ENCODE measurements at places on chromosomes 2 and 18. TPM values are rescaled to one million over a fixed set of nuclear protein-coding genes. Genes with fewer than 3 reads are reported as not detected.
A peak's percentile ranks its signal among the peaks of the same experiment; 100 is the strongest.

- no peak for DNase-seq
These were observed 30.2 kb downstream of the MTA3 start for GRCh38 chr2:42598656-42599055.

The SNTG2 gene
- 7.0 TPM for total RNA-seq

GRCh38 chr2:46053564-46053963, 243.6 kb upstream of the EPAS1 start:
- no peak for DNase-seq

The TNFRSF11A gene
- total RNA-seq: 8.2 TPM

- no peak for DNase-seq
These were observed 259.8 kb upstream of the APCDD1 start for GRCh38 chr18:10194592-10194991.

- peak; percentile 80 for DNase-seq
These were observed 58.9 kb downstream of the ATP8B1 start for GRCh38 chr18:57744211-57744694.

DNA sequence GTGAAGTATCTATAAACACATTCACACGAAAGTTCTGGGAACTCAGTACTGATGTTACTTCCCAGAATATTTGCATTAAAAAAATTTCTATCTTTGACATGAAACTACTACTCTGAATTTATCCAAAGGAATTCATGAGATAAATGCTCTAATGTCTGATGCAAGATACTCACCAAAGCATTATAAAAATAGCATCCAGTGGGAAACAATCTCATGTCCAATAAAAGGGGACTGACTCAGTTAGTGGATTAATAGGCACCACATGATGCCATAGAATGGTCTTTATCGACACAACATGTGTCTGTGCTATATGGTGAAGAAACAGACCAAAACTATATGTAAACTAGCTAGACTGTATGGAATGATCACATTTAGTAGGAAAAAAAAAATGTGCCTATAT, 33.9 kb downstream of the LAMA3 start:
- no peak for DNase-seq

The VSNL1 gene
- total RNA-seq: not detected

- DNase-seq: no peak
These were observed 16.3 kb downstream of the PER2 start for GRCh38 chr2:238272156-238272555.

DNA sequence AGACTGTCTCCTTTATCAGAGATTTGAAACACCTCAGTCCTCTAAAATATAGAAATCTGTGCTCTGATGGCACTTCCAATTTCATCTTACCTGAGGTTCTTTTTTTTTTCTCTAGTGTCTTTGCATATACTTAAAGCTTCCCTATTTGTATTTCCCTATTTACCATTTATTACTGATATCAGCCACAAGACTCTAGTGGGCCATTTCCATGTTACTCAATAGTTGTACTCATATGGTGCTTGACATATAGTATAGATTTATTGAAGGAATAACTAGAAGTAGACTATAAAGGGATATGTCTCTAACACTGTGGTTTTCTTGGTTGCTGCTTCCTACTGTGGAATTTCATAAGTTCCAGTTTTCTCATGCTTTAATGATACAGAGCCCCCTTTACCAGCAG, 3.0 kb downstream of the RBM45 start:
- no peak for DNase-seq

The DLX1 gene
- total RNA-seq: not detected

DNA sequence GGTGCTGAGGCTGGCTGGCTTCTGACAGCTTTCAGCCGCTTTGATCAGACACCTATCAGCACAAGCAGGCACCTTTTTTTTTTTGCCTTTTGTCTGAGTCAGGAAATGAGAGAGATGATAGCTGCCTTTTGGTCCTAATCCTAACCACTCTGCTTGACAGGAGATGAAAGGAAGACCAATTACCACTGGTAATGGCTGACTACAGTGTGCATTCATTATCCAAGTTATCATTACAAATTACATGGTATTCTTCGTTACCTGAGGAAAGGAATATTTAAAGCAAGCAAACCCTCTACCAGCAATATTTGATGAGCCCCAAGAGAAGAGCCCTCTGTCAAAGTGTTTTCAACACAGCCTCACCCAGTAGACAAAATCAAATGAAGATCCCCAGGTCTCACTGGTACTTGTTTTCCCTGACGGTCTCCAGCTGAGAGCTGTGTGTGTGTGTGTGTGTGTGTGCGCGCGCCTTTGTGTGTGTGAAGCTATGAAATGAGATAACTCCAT, 925.7 kb downstream of the DCDC2C start:
- no peak for DNase-seq

GRCh38 chr18:79092874-79093273, 23.7 kb downstream of the ATP9B start:
- no peak for DNase-seq
